ENCODE measurements at places on chromosomes 6 and 20.

DNA sequence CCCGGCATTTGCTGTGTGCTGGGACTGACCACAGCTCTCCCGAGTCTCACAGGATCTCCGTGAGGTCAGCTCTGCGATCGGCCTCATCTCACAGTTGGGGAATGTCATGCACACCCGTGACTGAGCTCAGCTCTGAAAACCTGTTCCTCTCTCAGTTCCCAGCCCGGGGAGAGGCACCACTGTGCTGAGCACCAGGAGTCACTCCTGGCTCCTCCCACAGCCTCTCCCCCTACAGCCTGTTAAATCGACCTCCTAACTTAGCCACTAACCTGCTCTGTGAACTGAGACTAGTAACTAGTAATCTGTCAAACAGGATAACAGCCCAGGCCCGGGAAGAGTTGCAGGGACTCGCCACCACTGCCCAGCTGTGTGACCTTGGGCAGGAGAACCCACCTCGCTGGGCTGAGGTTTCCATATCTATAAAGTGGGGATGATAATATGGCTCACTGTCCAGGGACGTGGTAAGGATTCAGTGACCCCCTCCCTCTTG lies 20.1 kb upstream of the NOL4L start:
- no peak for DNase-seq

GRCh38 chr6:38112181-38112580 lies 292.7 kb downstream of the ZFAND3 start:
- no peak for DNase-seq

GRCh38 chr6:5378331-5378730 lies 117.0 kb downstream of the FARS2 start:
- DNase-seq, result no peak

GRCh38 chr6:16546861-16547260 lies 214.4 kb downstream of the ATXN1 start:
- no peak for DNase-seq

DNA sequence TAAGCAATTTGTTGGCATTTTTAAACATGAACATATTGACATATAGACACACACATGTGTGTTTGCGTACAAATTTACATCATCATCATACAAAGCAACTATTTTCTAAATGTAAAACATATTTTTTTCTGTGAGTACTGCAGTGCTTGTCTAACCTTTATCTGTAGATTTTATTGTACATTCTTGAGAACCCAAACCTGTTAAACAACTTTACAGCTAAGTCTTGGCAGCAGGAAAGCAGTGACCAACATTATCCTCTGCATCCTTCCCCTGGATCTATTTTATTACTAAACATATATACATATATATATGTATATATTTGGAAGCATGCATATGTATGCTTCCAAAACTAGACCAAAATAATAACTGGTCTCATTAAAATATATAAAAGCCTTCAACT lies 10.4 kb upstream of the PLCB1 start:
- DNase-seq, result no peak
